Tongue (tissue), 3 donors: ENCODE measurements at places on chromosomes 12 and 14. TPM values are rescaled to one million over a fixed set of nuclear protein-coding genes. Genes with fewer than 3 reads are reported as not detected.

Gene IFT81
- total RNA-seq = 32.0 TPM

Gene FGF6
- total RNA-seq = 50.7 TPM

Gene FAIM2
- total RNA-seq = 7.8 TPM

Gene ERGIC2
- total RNA-seq = 61.1 TPM

Gene LGR5
- 2.5 TPM for total RNA-seq

Gene KCNH5
- total RNA-seq = 0.21 TPM
